ENCODE measurements at places on chromosomes 3 and 15. TPM values are rescaled to one million over a fixed set of nuclear protein-coding genes. Genes with fewer than 3 reads are reported as not detected.

The PLSCR2 gene
- total RNA-seq: not detected

The STRA6 gene
- total RNA-seq: not detected

GRCh38 chr3:124463234-124463633 lies 267.0 kb upstream of the UMPS start:
- no peak for ATAC-seq

The GRM2 gene
- 0.73 TPM for total RNA-seq

The CD80 gene
- total RNA-seq: 24.3 TPM

- ATAC-seq: no peak
Measured at GRCh38 chr15:38516626-38517025, 48.0 kb downstream of the RASGRP1 start.

GRCh38 chr3:106070187-106070586 lies 201.4 kb upstream of the CBLB start:
- no peak for ATAC-seq

The COL6A5 gene
- total RNA-seq: not detected

The TRIM42 gene
- not detected for total RNA-seq

The NGRN gene
- 31.1 TPM for total RNA-seq

Measured in activated T-helper 17 cell treated with anti-CD3 and anti-CD28 coated beads, Interleukin-2, amount 50 U/mL, for 72 hours (primary cell).